HAP-1 (cell line): ENCODE measurements at places on chromosomes 1 and 21.

DNA sequence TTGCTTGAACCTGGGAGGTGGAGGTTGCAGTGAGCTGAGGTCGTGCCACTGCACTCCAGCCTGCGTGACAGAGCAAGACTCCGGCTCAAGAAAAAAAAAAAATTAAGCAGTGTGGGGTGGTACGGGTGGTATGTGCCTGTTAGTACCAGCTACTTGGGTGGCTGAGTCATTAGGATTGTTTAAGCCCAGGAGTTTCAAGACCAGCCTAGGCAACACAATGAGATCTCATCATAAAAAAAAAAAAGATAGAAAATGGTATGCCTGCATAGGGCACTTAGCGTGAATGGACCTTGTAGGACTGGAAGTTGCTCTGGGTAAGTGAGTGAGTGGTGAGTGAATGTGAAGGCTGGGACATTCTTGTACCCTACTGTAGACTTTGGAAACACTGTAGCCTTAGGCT is 37.0 kb downstream of the TBCE start:
- DNase-seq: no peak

DNA sequence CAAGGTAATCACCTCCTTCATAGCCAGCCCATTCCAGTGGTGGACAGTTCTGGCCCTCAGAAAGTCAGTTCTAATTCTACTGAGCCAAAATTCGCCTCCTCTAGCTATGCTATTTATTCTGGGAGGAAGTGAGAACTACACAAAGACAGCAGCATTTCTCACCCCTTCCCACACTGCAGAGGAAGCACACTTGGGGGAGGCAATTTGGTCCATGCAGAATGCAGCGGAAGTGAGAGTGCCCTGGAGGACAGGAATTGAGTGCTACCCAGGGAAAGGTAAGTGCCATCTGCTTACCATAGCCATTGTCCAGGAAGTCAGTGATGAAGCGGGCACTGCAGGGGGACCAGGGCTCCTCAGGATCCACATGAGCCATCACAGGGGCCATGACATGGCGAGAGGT is 3.7 kb downstream of the ADAMTS4 start:
- no peak for DNase-seq

DNA sequence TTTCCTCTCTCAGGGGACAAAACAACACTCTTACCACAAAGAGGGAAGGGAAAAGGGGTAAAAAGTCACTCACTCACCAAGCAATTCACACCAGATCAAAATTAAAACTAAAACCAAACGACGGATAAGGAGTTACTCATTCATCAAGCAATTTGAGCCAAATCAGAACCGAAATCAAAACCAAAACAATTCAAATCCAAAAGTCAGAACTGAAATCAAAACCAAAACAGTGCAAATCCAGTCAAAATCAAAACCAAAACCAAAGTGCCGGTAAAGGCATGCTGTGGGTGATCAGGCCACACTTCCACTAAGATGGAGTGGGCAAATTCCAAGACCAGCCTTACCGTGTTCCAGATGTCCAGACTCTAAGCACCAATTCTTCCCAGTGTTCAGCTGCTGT is 717.9 kb downstream of the AMY1C start:
- no peak for DNase-seq

- DNase-seq: no peak
These were observed 231.3 kb upstream of the PLXNA2 start for GRCh38 chr1:208475449-208475848.

- DNase-seq: no peak
These were observed 135.1 kb downstream of the SLC35F3 start for GRCh38 chr1:234039603-234040002.

GRCh38 chr1:43774359-43774758 is 67.0 kb downstream of the ST3GAL3 start:
- no peak for DNase-seq

DNA sequence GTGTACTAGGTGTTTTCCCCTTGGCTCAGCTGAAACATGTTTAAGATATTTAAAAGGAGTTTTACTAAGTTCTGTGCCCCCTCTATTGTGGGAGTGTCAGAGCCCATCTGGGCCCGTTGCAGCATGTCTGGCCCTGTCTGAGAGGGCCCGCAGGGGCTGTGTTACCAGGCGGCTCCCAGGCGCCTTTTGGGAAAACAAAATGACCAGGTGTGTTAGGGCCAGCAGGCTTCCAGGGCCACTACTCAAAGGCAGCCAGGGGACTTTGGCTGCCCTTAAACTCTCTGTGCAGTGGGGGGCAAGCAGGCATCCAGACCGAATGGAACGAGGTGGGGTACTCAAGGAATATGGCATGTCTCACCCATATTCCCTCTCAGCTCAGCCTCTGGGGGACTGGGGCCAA is 111.7 kb downstream of the KCNN3 start:
- no peak for DNase-seq
